ENCODE measurements at places on chromosomes 12 and 14.

- peak; percentile 77 for DNase-seq
Measured at GRCh38 chr14:61812347-61813095, 50.3 kb downstream of the SNAPC1 start.

DNA sequence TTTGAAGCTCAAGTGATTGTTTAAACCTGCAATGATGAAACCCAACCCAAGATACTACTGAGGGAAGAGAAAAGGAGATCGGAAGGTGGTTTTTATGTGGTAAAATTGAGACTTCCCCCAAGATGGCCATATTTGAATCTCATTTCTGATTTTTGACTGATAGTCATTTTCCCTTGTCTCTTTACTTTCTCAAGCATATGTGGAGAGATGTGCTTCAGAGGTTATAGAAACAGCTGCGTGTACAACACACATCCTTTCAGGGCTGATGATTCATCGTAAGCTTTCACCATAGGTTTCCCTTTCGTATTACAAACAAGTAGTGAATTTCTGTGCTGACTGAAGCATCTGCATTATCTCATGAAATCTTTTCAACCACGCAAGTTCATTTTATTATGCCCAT, 276.2 kb downstream of the EMP1 start:
- DNase-seq = no peak

- DNase-seq = no peak
Measured at GRCh38 chr12:127722611-127723010, 544.4 kb upstream of the TMEM132C start.

DNA sequence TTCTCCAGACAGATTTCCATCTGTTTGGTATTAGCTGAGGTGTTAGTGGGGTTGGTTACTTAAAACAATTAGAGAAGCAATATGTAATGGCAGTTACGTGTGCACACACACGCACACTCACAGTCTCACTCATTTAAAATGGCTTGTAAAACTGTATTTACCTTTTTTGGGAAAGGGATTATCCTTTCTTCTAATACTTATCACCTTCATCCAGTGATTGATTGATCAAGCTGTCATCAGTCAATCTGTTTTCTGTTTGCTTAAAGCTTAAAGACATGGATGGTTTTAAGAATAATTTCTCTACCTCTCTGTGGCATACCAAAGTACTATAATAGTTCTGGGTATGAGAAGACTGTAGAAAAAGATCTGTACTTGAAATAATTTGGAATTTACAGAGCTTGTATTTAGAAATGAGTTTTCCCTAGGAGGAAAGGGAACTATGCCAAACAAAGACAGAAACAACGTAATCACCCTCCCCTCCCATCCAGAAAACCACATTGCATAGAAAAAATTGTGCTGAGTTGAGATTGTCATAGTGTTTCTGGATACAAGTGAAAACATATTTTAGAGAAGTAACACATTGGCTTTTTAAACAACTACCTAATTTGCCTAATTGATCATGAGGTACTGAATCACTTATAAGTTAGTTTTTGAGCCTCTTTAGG, 455.8 kb downstream of the PCNX1 start:
- peak; percentile 46 for DNase-seq

- DNase-seq = peak; percentile 86
Measured at GRCh38 chr12:51082561-51083125, 753 bp downstream of the CSRNP2 start.

- peak; percentile 87 for DNase-seq
Measured at GRCh38 chr14:73789989-73790581, 61.5 kb upstream of the PTGR2 start.

DNA sequence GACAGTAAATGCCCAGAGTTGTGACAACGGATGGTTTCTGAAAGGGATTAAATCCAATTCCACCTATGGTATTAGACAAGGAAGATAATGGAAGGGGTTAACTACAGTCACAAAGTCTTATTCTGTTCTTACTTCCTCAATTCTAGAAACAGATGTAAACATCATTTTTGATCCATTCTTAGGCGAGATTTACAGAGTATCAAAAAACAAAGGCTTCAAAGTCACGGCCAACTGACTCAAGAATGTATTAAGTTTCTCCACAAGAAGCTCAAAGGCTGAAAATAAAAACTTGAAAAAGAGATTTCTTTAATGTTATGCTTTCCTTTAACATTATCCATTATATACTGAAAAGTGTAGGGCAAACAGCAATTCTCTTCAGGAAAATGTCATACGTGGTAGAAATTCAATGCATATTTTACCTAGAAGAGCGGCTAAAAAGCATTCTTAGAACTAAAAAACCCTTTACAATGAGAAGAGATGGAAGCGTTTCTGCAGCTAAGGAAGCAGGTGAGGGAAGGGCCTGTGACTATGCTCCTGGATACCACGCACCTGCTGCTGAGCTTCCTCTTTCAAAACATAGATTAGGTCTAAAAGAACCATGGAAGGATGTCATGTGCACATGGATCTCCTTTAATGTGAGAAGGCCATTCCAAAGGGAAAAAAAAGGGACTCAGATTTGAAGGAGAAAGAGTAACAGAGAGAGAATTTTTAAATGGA, 185.8 kb downstream of the STXBP6 start:
- no peak for DNase-seq

DNA sequence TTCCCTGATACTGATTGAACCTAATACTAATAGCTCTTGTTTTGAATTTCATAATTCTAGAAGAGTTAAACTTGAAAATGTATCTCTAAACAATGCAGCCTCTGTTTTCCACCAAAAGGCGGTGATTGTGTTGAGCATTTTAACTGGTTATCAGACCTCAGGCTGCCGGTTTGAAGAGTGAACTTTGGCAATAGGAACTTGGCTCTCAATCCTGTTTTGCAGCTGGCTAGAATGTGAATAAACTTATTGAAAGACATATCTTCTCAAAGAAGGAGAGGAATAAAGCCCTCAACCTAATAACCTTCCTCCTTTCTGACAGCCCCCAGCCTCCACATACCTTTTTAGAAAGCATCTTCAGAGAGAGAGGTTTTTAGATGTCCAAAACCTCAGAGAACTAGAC, 105.4 kb downstream of the SRGAP1 start:
- DNase-seq = no peak
